BJ (cell line): ENCODE measurements at places on chromosomes 7 and 10.
A peak's percentile ranks its signal among the peaks of the same experiment; 100 is the strongest.

GRCh38 chr10:128286762-128287500, 160.7 kb upstream of the MKI67 start:
- DNase-seq: no peak

GRCh38 chr7:5594616-5595544, 171.2 kb upstream of the TNRC18 start:
- no peak for DNase-seq

GRCh38 chr7:39221901-39222300, 244.2 kb downstream of the POU6F2 start:
- no peak for DNase-seq

GRCh38 chr10:12471135-12471534, 121.8 kb downstream of the CAMK1D start:
- no peak for DNase-seq

GRCh38 chr7:68433462-68434070, 1164.7 kb upstream of the AUTS2 start:
- DNase-seq: no peak

GRCh38 chr7:131045526-131045925, 282.1 kb upstream of the MKLN1 start:
- DNase-seq: no peak

DNA sequence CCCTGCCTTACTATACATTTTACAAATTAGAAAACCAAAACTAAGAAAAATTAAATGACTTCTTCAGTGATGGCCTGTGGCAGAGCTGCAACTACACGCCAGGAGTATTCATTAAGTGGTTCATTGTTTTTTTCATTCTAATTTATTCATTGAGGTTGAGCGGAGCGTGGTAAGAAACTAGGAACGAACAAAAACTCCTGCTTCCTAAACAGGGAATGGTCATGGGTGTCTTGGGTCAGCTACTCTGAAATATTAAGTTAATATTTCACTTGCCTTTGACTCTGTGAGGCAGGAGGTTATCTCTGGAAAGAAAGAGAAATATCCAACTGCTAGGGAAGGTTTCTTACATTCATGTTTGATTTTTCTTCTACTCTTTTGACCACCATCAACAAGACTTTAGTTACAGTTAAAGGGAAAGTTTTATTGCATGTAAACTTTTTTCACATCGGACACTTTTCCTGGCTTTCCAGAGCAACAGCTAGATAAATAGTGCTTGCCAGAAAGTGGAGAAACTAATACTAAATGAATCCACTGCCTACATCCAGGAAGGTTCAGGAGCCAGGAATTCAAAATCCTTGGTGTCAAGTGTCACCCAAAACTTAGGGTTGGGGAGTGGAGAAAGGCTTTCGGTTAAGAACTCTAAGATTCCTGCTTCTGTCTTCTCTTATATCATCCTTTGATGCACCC, 896 bp upstream of the GNG11 start:
- DNase-seq: no peak

GRCh38 chr7:36599645-36600313, 124.5 kb downstream of the AOAH start:
- no peak for DNase-seq

GRCh38 chr7:100744605-100745004, 11.2 kb downstream of the ZAN start:
- DNase-seq: no peak

GRCh38 chr7:8590791-8591190, 157.4 kb downstream of the NXPH1 start:
- DNase-seq: no peak

DNA sequence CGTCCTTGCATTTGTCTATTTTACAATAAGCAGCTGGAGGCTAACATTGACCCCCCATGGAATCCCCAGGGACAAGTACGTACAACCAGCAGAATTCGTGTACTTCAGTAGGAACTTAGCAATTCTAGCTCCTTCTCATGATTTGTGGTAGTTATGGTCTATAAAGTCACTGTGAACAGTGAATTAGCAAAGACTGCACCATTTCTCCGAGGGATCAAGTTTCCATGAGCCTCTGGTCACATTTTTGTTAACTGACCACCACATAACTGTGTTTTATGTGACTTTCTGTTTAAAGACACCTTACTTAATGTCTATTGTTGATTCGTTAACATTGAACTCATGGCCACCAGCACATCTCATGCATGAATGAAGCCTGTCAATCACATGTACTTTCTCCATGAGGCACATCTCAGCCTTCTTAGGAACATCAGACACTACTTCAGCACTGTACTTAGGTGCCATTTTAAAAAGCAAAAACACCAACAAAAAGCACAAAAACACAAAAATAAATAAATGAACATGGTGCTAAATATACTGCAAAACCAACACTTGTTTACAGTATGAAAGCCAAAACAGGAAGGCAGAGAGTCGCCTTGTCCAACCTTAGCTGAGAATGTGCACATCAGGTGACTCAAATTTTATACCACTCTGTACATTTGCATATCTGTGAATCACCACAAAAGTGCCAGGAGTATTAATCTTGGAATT, 9.0 kb upstream of the UCN3 start:
- no peak for DNase-seq

- DNase-seq: peak; percentile 53
Measured at GRCh38 chr7:35839860-35840854, 39.3 kb downstream of the SEPTIN7 start.

- no peak for DNase-seq
Measured at GRCh38 chr10:70728328-70728727, 56.0 kb downstream of the ADAMTS14 start.

- DNase-seq: peak; percentile 17
Measured at GRCh38 chr10:126945351-126946030, 40.3 kb downstream of the DOCK1 start.

DNA sequence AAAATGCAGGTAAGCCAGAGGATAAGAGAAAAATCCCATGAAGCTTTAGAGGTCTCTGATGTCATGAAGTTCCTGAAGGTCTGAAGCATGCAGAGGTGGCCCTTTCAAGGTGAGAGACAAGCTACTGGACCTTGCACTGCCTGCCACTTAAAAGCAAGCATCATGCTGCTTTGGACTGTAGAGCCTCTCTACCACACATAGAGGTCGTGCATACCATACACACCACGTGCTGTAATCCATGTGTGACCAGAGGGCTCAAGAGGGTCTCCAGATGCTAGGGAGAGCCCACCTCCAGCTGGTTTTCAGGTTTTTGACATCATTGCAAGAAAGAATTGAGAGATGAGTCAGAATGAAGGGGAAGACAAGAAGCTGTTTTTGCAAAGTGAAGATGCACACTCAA, 436.4 kb downstream of the TCERG1L start:
- no peak for DNase-seq

GRCh38 chr7:39609935-39610263, 13.5 kb upstream of the RALA start:
- DNase-seq: no peak

- no peak for DNase-seq
Measured at GRCh38 chr10:101744267-101744666, 31.6 kb downstream of the FGF8 start.

DNA sequence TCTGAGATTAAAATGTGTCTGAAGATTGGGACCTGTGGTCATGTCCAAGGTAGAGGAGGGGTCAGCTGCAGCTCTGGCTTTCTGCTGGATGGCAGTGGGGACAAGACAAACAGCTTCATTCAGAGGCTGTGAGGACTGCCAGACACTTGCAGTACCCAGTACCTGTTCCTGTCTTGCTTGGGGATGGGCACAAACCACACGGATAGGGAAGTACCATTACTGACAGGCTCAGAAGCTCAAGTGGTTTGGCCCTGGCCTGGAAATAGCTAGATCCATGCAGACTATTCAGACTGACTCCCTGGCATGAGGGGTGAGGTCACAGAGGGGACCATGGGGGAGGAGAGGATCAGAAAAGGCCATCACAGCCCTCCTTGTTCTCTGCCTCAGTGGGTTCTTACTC, 56.0 kb upstream of the COMTD1 start:
- no peak for DNase-seq

GRCh38 chr10:75402486-75403143, 1.1 kb upstream of the ZNF503 start:
- no peak for DNase-seq

DNA sequence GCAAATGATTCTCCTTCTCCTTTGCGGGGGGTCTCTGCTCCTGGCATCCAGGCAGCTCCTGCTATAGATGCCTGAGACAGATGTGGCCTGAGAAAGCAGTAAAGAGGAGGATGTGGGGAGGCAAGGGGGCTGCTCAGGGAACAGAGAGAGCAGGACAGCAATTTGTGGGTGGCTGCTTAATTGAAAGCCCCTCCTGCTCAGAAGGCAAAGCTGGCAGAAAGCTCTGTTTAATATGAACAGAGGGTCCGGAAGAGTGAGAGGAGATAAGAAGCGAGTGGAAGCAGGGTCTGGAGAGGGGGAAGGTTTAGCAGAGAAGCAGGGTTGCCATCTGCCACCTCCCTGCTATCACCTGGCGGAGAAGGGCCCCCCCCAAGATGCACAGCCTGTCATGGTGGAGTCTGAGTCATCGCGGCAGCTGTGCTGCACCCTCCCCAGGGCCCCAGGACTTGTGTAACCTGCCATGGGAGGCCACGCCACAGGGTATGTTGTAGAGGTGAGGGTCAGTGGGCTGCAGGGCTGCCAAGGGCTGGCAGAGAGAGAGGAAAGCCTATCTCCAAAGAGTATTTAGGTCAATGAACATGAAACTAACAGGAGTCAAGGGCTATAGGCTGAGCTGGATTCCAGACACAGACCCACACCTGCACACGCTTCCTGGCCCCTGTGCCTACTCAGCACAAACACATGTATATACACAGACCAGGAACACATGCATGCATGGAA, 1109.8 kb upstream of the AUTS2 start:
- no peak for DNase-seq

DNA sequence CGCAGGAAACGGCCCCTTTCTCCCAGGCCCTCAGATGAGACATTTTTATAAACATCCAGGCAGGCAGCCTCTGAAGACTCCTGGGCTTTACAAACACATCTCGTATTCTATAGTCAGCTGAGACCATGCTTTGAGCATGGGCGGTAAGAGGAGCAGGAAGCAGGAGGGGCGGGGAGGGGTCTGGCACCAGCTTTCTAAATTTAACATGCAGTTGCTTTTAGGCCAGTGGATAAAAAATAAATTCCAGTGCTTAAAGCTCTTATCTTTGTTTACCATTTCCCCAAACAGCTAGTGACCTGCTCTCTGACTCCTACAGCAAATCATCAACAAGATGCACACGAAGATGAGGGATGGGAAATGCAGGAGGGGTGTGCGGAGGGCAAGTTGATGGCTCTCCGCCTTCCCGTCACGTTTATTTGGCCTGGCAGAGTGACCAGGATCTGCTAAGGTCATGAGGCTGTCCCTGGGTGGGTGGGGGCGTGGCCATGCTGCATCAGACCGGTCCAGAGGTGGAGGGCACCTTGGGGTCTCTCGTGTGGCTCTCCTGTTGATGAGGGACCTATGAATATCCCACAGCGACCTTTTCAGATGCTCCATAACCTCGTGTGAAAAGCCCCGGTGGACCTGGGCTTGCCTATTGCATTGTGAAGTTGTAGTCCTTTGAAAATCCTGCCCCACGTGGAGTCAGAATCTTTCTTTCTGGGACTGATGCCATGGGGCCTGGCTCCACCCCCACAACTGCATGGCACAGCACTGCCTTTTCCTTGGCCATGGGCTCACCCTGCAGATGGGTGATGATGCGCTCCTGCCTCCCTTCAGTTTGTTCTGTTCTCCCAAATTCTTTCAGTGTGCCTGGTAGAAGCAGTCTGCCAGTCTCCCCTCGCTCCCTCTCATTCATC, 67.5 kb downstream of the PARP12 start:
- no peak for DNase-seq

GRCh38 chr10:16384021-16384420, 52.8 kb upstream of the PTER start:
- DNase-seq: no peak

- no peak for DNase-seq
Measured at GRCh38 chr7:39062811-39063210, 85.1 kb downstream of the POU6F2 start.

- DNase-seq: no peak
Measured at GRCh38 chr7:158282461-158283001, 305.1 kb downstream of the PTPRN2 start.

DNA sequence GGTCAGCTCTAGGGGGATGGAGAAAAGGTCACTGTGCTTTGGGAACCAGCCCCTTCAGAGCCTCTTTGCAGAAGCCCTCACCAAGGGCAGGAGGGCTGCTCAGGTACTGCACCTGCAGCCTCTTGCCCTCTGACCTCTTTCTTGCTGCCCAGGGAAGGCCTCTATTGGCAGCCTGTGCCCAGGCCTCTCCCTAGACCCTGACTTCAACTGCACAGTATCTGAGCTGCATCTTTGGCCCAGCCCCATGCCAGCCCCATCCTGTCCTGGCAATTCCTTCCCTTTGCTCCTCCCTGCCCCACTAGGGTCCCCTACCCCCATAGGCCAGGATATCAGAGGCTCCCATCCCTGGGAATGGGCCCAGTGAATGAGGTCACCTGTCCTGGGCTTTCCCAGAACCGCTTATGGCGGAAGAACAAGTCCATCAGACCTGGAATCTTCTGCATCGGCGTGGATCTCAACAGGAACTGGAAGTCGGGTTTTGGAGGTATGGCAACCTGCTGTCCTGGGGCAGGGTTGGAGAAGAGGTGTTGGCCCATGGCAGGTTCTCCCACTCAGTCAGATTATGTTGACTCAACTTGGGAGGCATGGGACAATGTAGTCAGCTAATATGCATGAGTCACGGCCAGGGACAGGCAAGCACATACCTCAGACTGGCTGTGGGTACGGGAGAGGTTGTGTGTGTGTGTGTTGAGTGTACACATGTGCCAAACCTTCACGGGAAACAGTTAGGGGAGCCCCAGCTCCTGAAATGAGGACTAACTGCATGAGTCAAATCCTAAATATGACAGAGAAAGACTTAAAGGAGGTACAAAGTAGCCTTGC, 17.1 kb upstream of the CPA1 start:
- peak; percentile 93 for DNase-seq

DNA sequence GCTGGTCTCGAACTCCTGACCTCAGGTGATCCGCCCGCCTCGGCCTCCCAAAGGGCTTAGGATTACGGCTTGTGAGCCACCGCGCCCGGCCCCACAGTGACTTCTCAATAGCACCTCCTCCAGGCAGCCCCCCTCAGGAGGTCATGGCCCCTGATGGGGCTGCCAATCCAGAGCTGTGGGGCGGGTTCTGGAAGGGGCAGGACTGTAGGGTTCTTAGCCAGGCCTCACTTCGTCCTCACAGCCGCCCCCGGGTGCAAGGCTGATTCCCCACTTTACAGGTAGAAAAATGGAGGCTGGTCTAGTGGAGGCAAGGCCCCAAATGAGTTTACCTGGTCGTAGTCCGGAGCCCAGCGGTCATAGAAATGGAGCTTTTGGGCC, 638 bp downstream of the METTL27 start:
- no peak for DNase-seq

DNA sequence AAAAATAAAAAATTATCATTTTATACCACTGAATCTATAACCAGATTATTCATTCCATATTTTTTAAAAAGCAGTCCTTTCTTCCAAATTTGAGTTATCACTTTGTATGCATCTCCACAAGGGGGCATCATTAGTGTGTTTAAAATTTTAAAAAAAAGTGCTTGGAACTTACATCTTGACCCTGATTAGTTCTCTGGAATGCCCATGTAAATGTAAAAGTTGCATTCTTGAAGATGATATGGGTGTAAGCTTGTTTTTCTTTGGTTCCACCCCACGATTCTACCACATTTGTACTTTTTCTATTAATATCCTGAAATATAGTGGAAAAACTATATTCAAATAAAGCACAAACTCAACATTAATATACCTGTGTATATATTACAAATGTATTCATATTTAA, 144.9 kb downstream of the ELAPOR2 start:
- DNase-seq: no peak

- DNase-seq: no peak
Measured at GRCh38 chr7:98874942-98875341, 3.4 kb upstream of the TRRAP start.
